ENCODE measurements at places on chromosomes 2 and 18.

- DNase-seq, result no peak
These were observed 25.3 kb downstream of the ZNF519 start for GRCh38 chr18:14106906-14107305.

GRCh38 chr2:6883448-6884122, 6.0 kb downstream of the RSAD2 start:
- no peak for DNase-seq

- no peak for DNase-seq
These were observed 67.4 kb downstream of the TNS1 start for GRCh38 chr2:217935235-217935879.

GRCh38 chr2:229652796-229653195, 61.6 kb downstream of the DNER start:
- DNase-seq, result no peak

- DNase-seq, result no peak
These were observed 48.7 kb upstream of the C1GALT1C1L start for GRCh38 chr2:43724728-43725526.

Data from activated naive CD4-positive, alpha-beta T cell (primary cell).